ENCODE measurements at places on chromosomes 2 and 18.

DNA sequence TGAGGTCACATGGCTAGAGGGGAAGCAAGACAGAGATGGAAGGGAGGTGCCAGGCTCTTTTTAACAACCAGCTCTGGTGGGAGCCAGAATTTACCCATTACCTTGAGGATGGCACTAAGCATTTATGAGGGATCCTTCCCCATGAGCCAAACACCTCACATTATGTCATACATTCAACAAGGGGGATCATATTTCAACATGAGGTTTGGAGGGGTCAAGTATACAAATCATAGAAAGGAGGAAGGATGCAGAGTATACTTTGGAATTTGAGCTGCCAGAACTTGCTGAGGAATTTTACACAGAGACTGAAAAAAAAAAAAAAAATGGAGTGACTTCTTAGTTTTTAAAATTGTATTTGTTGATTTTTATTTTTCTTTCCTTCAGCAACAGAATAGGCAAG lies 891.4 kb downstream of the CCDC85A start:
- DNase-seq = no peak

- no peak for DNase-seq
Measured at GRCh38 chr18:3060667-3061580, 48.0 kb upstream of the LPIN2 start.

DNA sequence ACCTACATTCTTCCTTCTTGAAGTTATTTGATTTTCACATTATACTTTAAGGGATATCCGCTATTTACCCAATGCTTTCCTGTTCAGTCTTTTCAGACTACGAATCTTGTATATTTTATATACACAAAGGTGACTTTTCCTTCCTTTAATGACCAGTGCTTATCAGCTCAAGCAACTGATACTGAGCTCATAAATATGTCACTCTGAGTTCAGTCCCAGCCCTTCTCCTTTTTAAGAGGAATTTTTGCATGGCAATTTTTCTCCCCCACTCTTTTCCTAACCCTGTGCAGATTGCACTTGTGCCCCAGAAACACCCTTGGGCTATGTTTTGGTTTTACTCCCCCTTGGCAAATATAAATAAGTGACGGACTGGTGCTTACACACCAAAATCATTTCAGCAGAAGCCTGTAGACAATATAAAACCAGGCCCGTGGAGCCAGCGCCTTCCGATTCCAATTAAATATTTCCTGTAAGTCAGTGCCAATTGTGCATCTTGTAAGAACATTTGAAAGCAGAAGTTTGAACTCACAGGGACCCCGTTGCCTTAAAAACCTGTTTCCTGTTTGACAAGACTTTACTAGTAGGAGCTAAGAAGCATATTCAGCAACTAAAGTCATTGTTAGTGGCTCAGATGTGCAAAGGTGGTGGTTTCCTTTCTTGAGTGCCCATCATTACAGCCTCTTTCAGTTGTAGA lies 66.3 kb upstream of the GATA6 start:
- DNase-seq = no peak

DNA sequence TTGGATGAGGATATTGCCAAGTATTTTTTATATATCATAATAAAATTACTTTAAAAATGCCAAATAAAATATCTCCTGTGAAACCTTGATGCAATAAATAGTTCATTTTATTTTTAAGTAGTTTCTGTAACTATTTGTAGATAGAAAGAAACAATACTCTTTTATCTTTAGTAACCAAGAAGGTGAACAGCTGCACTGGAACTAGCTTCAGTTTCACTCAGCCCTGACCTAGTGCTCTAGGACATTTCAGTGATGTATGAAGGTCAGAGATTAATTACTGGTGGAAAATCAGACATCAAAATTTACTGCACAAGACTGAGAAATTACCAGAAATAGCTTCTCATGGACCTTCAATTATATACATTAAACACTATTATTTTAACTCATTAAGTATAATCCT lies 1305.0 kb downstream of the CNTNAP5 start:
- DNase-seq = no peak

GRCh38 chr2:219627103-219628100 lies at the start of gene SLC4A3:
TSS of gene SLC4A3 (plus strand) at chr2:219627630. CDS start at chr2:219627993, 363 bp downstream.
- no peak for DNase-seq

GRCh38 chr18:28036488-28036887 lies 140.4 kb downstream of the CDH2 start:
- DNase-seq = no peak

DNA sequence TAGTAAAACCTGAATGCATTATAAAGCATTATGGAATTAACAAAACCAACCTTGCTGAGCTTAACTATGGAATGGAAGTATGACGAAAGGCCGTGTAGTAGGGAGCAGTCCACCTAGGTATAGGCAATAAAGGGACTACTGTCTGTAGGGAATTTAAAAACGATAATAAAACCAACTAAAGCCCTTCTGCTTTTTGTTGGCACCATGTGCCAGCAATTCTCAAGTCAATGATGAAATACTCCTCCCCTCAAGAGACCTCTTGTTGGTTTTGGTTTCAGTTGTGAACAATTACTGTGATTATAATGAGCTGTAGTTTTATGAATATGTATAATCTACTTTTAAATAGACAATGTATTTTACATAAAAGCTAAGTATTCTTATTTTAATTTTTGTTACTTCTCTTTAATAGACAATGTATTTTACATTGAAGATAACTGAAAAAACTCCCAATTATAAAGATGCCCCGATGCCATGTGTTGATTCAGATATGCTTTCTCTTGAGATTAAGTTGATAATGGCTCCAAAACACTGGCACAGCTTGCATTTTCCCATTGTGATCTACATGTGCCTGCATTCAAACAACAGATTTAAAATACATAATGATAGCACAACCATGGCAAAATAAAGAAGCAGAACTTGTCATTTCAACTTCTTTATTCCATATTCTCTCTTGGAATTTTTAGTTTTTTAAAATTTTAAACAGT lies 55.5 kb upstream of the ZDBF2 start:
- no peak for DNase-seq

All from epithelial cell of proximal tubule (primary cell).